Activated T-helper 9 cell treated with anti-CD3 and anti-CD28 coated beads, Interleukin-2, amount 50 U/mL, for 16 hours (primary cell): ENCODE measurements at places on chromosomes 2 and 18.

GRCh38 chr2:98569197-98569793 is 39.0 kb downstream of the COA5 start:
- peak; percentile 59 for DNase-seq

DNA sequence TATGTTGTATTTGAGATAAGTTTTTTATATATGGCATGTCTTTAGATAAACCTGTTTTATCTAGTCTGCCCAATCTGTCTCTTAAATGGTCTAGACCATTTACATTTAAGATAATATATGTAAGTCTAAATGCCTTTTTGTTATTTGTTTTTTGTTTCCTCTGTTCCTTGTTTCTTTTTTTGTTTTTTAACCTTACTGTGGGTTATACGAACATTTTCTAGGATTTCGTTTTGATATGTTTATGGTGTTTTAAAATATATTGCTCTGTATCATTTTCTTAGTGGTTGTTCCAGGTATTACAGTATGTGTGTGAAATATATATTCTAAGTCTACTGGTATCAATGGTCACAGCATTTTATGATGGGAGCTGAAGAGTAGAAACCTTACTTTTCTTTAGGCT is 13.3 kb downstream of the BCL2L11 start:
- DNase-seq, result no peak

GRCh38 chr2:237235383-237236095 is 149.8 kb downstream of the COPS8 start:
- no peak for DNase-seq

DNA sequence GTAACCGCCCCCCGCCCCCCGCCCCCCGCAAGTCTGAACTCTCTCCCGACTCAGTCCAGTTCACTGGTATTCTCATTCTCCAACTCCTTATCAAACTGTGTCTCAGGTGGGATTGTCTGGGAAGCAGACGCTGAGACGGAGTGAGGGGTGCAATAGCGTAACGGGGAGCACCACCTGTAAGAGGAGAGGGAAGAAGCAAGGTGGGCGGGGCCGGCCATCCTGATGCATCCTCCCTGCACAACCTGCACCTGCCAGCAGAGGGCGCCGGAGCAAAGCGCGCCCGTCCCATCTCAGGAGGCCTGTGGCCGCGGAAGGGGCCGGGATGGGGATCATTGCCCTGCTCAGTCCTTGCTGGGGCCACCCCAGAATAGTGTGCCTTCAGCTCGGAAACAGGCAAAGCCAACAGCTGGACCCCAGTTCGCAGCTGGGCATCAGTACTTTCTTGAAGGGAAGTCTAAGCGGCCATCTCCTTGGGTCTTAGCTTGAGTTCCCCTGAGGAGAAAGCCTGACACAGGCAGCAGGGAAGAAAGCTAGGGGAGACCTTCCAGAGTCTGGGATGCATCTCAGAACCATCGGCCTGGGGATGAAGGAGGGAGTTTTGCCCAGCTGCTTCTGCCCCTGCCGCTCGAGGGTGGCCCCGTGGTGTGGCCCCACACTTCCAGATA is 208.0 kb downstream of the TFCP2L1 start:
- peak; percentile 40 for DNase-seq

DNA sequence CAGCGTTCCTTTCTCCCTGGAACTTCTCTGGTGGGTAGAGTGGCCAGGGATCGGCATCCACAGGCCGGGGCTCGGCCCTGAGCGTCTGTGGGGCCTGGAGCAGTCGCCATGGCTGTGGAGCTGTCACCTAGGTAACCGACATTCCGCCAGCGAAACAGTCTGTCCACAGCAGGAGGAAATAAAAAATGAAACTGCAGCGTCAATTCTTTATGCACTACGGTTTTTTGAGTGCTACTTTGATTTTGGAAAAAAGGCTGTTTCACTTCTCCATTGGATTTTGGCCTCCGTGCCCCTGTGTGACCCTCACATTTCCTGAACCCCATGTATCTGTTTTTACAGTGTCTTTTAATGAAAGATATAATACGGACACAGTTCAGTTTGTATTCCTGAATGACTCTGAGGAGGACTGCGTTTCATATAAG is 163.4 kb downstream of the LDLRAD4 start:
- no peak for DNase-seq

DNA sequence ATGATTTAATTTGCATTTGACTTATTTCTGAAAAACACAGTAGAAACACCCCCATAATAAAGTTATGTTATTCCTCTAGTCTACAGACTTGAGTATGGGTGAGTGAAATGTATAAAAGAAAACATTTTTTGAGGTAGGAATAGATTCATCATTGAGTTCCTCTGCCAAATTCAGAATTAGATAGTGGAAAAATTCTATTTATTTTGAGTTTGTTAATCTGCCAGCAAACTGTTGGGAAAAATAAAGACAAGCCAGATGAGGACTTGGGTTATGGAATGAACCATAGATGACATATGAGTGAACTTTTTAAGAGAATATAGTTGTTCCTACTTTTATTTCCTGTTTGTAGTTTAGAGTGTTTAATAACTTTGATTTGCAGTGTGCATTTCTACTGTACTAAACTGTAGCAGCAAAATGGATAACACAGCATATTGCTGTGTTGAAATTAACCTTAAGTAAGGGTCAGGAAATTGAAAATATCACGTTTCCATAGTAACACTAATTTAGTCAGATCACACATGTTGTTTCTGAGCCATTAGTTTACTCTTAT is 35.6 kb upstream of the PNPT1 start:
- DNase-seq, result no peak

GRCh38 chr2:10043906-10044601 is 704 bp downstream of the KLF11 start:
- peak; percentile 87 for DNase-seq

GRCh38 chr2:159755788-159756187 is 42.2 kb downstream of the CD302 start:
- no peak for DNase-seq

GRCh38 chr2:219562049-219563020 is 9.0 kb downstream of the OBSL1 start:
- no peak for DNase-seq

GRCh38 chr2:115294999-115295398 is 852.6 kb downstream of the DPP10 start:
- DNase-seq, result no peak

- no peak for DNase-seq
These were observed 6.3 kb upstream of the CTAGE1 start for GRCh38 chr18:22423878-22424564.

- no peak for DNase-seq
These were observed 7.7 kb upstream of the SERPINE2 start for GRCh38 chr2:224046752-224047151.

DNA sequence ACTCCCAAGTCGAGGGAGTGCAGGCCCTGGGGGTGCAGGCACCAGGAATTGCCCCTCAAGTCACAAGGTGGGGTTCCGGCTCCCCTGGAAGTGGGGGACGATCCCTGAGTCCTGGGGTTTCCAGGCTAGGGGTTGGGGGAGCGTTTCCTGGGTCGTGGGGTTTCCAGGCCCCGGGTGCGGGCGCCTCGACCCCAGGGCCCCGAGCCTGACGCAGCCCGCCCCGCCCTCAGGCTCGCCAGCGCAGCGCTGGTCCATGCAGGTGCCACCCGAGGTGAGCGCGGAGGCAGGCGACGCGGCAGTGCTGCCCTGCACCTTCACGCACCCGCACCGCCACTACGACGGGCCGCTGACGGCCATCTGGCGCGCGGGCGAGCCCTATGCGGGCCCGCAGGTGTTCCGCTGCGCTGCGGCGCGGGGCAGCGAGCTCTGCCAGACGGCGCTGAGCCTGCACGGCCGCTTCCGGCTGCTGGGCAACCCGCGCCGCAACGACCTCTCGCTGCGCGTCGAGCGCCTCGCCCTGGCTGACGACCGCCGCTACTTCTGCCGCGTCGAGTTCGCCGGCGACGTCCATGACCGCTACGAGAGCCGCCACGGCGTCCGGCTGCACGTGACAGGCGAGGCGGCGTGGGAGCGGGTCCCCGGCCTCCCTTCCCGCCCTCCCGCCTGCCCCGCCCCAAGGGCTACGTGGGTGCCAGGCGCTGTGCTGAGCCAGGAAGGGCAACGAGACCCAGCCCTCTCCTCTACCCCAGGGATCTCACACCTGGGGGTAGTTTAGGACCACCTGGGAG is 12.0 kb downstream of the SIGLEC15 start:
- DNase-seq, result no peak

- no peak for DNase-seq
These were observed 12.0 kb upstream of the DARS1 start for GRCh38 chr2:135997380-135997779.

GRCh38 chr18:80198994-80199748 is 48.1 kb downstream of the PARD6G start:
- no peak for DNase-seq

- DNase-seq, result no peak
These were observed 1484.5 kb upstream of the ZEB2 start for GRCh38 chr2:146004462-146004861.

- DNase-seq, result no peak
These were observed 101.6 kb upstream of the CERS6 start for GRCh38 chr2:168354499-168354898.

- no peak for DNase-seq
These were observed 123.1 kb downstream of the PRPF40A start for GRCh38 chr2:152594022-152594766.

DNA sequence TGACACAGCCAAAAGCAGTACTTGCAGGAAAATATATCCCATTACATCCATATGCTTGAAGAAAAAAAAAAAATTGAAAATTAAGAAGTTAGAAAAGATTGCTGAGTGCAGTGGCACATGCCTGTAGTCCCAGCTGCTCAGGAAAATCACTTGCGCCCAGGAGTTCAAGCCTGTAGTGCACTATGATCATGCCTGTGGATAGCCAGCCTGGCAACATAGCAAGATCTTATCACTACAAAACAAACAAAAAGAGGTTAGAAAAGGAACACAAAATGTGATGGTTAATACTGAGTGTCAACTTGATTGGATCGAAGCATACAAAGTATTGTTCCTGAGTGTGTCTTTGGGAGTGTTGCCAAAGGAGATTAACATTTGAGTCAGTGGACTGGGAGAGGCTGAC is 361.9 kb downstream of the NYAP2 start:
- no peak for DNase-seq

DNA sequence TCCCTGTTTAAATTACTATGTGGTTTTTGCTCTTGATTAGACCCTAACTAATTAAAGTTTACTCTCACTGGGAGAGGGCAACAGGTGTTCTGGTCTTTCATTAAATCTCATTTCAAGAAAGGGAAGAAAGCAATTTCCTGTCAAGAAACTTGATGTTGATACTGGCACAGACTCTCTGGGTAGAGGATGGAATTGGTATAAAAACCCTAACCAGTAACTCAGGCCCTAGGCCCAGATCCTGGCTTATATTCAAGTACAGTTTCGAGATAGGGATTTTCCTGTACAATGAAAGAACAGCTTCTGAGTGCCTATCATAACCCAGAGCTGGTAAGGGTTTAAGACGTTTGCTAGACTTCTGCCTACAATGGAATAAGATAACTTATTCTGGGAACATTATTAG is 61.6 kb upstream of the ACYP2 start:
- no peak for DNase-seq

- DNase-seq, result no peak
These were observed 478.9 kb downstream of the EIPR1 start for GRCh38 chr2:2898744-2899143.

DNA sequence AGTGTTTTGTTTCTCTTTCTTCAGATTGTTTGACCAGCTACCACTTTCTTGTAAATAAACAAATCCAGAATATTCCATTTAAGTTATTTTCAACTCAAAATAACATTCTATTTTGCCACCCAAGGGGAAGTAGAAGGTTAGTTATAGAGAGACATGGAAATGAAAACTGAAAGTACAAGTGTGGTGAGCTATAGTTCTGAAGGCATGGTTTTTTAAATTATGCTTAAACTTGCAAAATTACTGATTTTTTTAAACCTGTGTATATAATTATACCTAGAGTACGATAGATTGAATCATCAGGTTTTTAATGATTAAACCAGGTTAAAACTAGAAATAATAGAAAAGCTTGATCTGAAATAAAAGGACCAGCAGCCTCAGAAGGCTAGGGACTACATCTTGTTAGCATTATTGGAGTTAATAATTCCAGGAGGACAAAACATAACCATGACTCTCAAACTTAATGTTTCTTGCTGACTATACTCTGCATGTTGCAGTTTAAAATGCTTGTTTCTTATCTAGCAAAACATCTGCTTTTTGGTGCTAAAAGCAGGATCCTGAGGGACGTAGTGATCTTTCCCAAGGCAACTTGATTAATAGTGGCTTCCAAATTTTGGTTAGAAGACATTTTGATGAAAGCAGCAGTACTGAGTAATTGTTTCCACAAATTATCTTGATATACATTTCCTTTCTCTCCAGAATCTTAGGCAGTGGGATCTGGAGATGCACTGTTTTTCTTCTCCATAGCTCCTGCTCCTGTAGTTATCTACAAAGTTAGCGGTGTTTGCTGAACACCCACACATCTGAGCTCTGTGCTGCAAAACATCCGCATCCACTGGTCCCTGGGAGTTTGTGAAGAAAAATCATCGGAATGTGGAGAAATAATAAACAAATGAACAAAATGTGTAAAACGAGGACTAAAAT is 327.2 kb upstream of the PKDCC start:
- DNase-seq, result no peak

DNA sequence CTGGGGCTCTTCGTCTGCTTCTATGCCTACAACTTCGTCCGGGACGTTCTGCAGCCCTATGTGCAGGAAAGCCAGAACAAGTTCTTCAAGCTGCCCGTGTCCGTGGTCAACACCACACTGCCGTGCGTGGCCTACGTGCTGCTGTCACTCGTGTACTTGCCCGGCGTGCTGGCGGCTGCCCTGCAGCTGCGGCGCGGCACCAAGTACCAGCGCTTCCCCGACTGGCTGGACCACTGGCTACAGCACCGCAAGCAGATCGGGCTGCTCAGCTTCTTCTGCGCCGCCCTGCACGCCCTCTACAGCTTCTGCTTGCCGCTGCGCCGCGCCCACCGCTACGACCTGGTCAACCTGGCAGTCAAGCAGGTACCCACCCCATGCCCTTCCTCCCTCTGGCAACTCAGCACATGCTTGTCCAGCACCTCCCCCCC is 24.2 kb downstream of the STEAP3 start:
- DNase-seq, result no peak

DNA sequence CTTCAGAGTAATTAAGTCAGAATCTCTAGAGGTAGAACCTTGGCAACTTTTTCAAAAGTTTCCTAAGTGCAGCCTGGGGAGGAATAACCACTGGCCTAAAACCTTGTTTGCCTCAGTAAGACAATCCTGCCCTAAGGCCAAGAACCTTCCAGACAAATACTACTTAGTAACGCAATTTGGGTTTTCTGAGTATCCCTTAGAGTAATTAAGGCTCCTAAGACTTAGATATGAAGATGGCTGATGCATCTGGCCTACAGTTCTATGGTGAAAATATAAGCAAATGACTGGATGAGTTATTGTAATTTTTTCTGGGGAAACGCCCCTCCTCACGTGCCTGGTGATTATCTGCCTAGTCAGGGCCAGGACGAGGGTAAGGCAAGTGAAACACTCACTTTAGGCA is 95.7 kb upstream of the DLX2 start:
- no peak for DNase-seq

- no peak for DNase-seq
These were observed 230.4 kb downstream of the TWIST2 start for GRCh38 chr2:239078128-239078924.

GRCh38 chr18:56962322-56962721 is 184.6 kb upstream of the BOD1L2 start:
- no peak for DNase-seq

GRCh38 chr2:156625360-156626170 is 189.4 kb downstream of the GPD2 start:
- DNase-seq, result no peak

- no peak for DNase-seq
These were observed 1220.4 kb upstream of the ZEB2 start for GRCh38 chr2:145740302-145740701.
